Ammon's horn (tissue), 1 donor: ENCODE measurements at places on chromosomes 12 and 14.

DNA sequence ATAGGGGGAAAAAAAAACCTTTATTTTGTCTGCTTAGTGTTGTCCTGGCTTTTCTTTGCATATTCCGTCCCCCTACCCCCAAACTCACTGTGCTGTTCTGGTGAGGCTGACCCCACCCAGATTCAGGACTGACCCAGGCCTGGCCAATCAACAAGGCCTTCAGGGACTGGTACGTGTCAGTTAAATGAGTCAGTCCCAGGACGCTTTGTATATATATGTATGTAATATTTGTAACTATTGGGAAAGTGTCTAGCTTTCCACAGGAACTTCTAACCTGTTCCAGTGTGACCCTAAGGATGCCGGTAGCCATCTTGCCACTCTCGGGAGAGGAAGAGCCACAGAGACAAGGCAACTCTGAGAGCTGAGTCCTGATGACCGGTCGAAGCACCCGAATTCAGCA, 107.4 kb downstream of the VCPKMT start:
- no peak for DNase-seq

DNA sequence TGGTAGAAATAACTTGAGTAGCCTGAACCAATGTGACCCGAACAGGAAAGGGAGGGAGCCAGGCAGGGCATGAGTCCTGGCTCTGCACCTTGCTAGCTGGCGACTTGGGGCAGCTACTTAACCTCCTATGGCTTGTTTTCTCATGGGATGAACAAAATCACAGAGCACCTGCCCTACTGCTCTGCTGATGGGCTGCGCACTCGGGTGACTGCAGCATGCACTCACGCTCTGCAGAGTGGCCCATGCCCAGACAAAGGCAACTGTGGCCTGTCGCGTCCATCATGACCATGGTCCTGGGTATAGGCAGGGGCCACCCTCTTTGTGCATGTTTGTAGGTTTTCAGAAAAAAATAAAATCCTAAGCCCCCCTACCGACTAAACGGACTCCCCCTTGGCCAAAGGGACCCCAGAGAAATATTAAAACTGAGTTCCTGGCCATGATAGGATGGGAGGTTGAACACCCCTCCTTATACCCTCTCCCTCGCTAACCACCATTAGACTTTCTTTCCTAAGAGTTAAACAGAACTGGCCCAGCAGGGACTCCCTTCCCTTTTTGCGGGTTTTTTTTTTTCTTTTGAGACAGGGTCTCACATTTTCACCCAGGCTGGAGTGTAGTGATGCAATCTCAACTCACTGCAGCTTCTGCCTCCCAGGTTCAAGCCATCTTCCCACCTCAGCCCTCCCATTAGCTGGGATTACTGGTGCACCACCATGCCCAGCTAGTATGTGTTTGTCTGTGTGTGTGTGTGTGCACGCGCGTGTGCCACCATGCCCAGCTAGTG, 32.5 kb downstream of the VWF start:
- no peak for DNase-seq

DNA sequence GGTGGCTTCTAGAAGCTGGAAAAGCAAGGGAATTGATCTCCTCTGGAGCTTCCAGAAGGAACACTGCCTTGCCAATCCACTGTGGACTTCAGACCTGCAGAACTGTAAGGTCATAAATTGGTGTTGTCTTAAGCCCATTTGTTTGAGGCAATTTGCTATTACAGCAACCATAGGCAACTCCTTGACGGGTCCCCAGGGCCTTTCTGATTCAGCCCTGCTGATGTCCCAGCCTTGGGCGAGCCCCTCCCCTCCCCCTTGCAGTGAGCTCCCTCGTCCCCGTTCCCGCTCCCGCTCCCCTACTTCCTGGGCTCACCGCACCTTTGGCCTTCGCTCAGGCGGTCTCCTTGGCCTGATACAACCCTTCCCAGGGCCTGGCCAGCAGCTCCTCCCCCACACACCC, 18.9 kb upstream of the DIO3 start:
- DNase-seq = no peak

DNA sequence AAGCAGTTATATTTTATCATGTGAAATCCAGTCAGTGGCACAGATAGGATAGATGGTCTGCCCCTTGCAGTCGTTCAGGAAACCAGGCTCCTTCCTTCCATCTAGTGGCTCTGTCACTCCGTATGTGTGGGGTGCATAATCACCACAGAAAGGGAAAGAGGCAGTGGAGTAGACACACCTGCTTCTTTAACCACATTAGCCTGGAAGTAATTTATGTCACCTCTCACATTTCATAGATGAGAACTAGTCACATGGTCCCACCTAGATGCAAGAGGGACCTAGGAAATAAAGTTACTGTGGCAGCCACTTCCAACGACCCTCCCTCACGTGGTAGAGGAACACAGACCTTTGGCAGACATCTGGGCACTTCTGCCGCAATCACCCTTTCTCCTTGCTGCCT, 14.2 kb upstream of the RNU6-8 start:
- DNase-seq = no peak

DNA sequence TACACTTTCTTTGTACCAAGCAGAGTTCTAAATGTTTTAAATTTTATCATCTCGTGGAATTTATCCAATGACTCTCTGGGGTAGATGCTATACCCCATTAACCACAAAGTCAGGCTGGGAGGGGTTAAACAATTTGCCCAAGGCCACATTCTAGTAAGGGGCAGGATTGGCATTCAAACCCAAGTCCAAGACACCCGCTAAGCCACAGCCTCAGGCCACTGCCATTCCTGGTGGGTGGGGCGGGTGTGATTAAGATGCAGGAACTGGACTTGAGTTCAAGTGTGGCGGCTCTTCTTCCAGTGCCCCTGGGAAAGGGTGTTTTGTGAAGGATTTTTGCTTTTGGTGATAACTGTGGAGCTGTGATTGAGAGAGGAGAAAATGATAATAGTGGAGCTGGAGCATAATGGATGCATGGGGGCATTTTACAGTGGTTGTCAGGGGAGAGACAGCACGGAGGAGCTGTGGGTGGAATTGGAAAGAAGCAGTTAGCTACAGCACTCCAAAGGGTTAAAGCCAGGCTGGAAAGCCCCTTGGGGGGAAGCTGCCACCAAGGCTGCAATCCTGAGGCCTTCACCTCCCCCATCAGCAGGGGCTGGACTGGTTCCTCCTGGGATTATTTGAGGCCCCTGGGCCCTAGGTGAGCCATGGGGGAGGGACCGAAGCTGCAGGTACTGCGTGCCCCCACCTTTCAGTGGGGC, 1.0 kb upstream of the VRTN start:
- DNase-seq = no peak

- no peak for DNase-seq
Measured at GRCh38 chr12:50961708-50962107, 9.4 kb downstream of the HIGD1C start.

- no peak for DNase-seq
Measured at GRCh38 chr14:52863334-52863700, 71.9 kb upstream of the GNPNAT1 start.

GRCh38 chr14:91830777-91831176, 36.6 kb downstream of the TC2N start:
- DNase-seq = no peak

GRCh38 chr12:65520658-65521057, 242.2 kb downstream of the MSRB3 start:
- DNase-seq = no peak

DNA sequence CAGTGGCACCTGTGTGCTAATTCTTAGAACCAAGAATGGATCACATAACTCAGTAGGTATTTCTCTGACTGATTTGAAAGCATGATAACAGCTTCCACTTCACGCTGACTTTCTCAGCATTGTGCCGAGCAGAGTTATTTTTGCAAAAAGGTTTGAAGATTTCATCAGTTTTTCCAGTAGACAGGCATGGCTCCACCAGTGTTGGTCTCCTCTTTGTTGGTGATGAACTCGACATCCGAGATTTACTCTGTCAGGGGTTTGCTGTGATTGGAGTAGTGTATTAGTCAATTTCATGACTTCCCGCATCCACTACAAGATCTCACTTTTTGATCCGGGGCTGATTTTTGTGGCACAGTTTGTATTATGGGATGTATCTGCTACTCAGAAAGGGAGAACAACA, 85.3 kb downstream of the PRKCH start:
- DNase-seq = no peak

GRCh38 chr12:38137716-38138115, 178.9 kb upstream of the ALG10B start:
- no peak for DNase-seq

- DNase-seq = no peak
Measured at GRCh38 chr14:51859131-51859530, 1.3 kb upstream of the GNG2 start.

DNA sequence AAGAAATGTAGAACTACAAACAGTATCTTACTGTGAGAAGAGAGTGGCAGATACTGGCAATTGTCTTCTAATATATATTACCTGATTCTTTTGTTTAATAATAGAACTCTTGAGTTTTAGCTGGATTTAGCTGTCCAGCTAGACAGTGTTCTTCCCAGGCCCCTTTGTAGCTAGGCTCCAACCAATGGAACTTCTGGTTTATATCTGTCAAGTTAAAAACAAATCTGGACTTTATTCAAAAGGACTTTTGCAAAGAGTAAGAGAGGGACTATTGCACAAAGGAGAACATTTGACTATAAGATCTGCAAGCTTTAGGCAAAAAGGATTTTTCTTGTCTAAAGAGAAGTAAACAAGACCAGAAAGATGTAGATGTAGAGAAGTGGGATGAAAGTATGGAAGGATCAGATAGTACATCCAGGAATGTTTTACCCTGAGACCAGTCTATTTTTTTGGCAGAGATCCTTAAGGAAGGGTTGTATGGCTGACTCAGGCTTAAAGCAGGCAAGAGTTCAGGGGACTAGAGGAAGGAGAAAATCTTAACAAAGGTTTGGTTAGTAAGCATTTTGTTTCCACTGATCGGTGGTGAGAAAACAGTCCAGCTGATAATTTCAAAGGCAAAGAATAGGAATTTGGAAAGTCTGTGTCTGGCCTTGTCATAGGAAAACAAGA, 111.1 kb upstream of the PLEKHA5 start:
- DNase-seq = no peak

DNA sequence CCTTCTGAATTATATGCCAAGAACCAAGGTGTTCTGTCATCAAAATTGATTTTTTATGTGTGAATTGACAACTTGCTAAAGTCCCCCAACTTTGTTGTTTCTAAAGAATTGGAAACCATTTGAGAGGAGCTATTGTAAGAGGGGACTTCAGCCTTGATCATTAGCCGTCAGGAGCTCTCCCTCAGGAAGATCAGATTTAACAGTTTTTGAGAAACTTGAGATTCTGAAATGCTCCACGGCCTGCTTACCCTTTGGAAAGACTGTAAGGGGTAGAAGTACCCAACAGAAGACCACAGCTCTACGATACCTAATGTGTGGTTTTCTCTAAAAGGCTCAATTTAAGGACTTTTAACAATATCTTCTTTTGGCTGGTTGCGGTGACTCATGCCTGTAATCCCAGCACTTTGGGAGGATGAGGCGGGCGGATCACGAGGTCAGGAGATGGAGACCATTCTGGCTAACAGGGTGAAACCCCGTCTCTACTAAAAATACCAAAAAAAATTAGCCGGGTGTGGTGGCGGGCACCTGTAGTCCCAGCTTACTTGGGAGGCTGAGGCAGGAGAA, 51.1 kb downstream of the BAZ2A start:
- no peak for DNase-seq

DNA sequence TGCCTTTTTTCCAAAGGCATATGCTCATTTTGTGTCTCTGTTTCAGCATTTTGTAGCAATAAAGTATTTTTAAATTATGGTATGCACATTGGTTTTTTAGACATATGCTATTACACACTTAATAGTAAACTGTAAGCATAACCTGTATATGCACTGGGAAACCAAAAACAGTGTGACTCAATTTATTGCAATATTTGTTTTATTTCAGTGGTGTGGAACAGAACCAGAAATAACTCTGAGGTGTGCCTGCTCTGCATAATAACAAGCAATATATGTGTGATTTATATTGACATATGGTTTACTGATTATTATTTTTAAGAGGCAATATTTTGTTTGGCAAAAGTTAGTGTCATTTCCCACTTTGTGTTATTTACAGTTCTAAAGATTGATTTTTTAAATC, 126.6 kb upstream of the CPNE8 start:
- no peak for DNase-seq

GRCh38 chr12:55687746-55688145, 20.0 kb downstream of the ITGA7 start:
- no peak for DNase-seq

GRCh38 chr14:52307905-52308304, 6.2 kb upstream of the PTGER2 start:
- DNase-seq = no peak

DNA sequence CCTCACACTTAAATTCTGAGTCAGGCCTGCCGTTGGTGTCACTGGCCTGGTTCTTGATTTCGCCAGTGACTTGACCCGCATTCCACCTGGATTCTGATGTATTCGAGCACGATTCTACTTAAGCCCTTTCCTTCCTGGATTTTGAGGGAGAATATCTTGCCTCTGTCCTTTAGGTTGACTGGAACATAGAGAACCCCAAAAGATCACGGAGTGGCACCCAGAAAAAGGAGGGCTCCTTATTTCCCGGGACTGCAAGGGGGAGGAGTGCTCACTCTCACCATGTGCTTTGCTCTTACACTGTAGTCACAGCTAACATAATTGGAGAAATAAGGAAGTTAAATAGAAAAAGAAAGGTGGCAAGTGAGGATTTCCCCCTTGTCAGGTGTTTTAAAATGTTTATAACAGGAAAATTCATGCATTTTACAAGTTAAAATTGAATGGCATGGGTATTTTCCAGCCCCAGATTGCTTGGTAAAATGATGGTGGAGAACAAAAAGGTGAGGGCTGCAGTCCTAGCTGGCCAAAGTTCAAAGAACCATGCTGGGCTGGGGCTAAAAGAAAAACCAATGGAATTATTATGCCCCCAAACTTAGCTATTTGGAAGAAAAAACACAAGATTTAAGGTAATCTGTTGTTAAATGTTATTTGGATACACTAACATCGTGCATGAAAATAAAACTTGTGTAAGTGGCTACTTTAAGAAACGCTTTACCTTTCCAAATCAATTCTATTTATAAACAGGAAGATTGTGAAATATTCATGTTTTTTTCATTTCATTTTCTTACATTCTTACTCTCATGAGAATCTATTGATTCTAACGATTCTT, 8.9 kb downstream of the FOXA1 start:
- DNase-seq = no peak

- DNase-seq = no peak
Measured at GRCh38 chr14:39680777-39681176, 248.5 kb upstream of the FBXO33 start.

- DNase-seq = peak; percentile 67
Measured at GRCh38 chr14:68807148-68807600, 14.3 kb upstream of the ZFP36L1 start.

GRCh38 chr12:84856156-84856900, 56.3 kb downstream of the SLC6A15 start:
- no peak for DNase-seq

GRCh38 chr12:113073586-113073985, 17.1 kb downstream of the DTX1 start:
- no peak for DNase-seq

DNA sequence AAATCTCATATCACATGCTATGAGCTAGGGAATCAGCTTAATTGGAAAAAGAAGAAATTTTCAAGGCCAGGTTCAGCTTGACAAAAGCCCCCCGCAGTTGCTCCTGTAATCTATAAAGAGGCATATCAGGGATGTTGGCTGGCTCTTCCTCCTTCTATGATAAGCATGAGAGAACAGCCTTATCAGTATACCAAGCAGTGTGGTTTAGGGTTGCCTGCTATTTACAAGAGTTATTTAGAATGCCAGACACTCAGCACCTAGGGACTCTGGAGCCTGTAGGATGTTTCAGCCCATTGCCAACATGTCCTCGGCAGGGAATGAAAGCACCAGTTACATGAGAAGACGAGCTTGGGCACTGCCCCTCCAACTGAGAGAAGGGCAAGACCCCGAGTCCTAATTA, 89.5 kb upstream of the TMPO start:
- DNase-seq = no peak

GRCh38 chr12:50190859-50191258, 23.7 kb upstream of the CERS5 start:
- DNase-seq = no peak
